ENCODE measurements at places on chromosomes 7 and 10.

DNA sequence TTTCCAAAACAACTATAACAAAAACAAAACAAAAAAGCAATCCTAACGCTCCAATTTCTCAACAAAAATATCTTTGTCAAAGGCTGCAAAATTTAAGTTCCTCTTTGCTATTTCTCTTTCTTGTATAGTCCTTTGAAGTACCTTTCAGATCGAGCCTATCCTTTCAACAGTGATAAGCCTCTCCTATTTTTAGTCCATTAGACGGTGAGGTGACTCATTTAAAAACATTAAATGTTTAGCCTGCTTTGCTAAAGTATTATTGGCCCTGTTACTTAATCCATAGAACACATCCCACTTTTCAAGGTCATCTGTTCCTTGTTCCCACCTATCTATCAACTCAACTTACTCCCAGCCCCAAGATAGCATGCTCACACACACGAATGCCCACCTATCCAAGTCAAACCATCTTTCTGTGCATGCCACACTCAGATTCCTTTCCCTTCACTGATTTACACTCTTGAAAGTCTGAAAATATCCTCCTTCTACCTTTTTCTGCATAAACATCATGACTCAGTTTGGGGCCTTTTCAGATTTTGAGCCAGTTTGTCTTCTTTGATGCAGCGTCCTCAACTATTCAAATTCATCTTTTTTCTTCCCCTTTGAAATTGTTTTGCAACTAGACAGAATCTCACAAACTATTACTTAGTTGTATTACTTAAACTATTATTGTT is 224.9 kb upstream of the TMEM229A start:
- no peak for DNase-seq

DNA sequence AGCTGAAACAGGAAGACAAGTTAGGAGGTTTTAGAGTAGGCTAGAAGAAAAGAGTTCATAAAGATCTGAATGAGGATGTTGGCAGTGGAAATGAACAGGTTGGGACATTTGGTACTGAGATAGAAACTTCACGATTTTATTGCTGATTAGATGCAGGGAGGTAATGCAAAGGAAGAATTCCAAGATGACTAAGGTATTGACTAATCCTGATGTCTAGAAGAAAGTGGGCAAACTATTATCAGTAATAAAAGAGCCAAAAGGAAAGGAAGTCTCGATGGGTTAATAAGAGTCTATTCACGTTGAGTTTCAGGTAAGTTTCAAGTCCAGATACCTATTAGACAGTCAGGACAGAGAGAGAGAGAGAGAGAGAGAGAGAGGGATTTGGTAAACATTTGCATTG is 631.3 kb upstream of the LRRTM3 start:
- DNase-seq = no peak

DNA sequence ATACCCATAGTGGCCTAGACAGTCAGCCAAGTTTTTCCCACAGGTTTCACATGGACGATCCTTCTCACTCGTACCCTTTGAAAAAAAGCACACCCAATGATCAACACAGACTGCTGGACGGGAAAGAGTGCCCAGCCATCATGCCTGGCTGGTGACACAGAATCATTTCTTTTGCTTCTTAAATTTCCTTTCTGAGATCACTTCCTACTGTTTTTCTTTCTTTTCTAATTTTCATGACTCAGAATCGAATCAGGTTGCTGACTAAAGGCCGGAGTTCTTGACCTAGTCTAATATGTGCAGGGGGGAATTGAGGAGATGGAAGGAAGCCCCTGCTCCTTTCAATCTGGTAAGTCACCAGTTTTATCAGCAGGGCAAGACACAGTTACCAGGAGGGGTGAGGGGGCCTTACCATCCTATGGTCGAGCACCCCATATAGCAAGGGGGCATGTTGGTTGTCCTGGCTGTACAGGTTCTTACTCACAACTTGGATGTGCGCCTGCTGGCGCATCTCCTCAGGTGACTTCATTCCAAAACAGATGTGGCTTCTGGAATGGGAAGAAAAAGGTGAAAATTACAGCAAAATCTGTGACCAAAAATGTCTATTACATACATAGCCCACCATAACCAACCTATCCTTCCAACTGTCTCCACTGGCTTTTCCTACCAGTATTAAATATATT is 3.5 kb downstream of the POLR3A start:
- DNase-seq = no peak

- DNase-seq = no peak
Measured at GRCh38 chr10:66283874-66284464, 641.9 kb upstream of the LRRTM3 start.

GRCh38 chr10:29099001-29099400 is 189.9 kb upstream of the LYZL1 start:
- DNase-seq = no peak

GRCh38 chr7:29209745-29210144 is 15.2 kb downstream of the CHN2 start:
- DNase-seq = no peak

Measured in T-helper 2 cell (primary cell).